H4 (cell line): ENCODE measurements at places on chromosomes 12 and 14.

DNA sequence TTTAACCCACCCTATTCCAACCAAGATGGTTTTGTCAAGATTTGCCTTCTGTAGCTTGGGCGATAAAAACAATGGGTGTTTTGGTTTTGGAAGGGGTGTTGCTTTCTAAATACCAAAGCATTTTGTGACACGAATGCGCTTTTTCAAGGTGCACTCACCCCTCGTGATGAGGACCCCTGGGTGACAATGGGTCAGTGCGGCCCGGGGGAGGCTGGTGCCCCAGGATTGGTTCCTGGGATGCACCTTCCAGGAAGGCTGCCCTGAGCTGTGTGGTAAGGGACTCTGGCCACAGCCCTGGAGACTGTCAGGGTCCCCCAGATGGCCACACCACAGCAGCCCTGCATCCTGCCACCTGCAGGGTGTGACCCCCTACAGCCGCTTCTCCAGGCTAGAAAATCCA, 180.6 kb upstream of the MYL2 start:
- no peak for DNase-seq

- peak; percentile 94 for DNase-seq
Measured at GRCh38 chr12:538731-539539, 79.2 kb downstream of the B4GALNT3 start.

GRCh38 chr14:99678198-99678597, 5.9 kb upstream of the CYP46A1 start:
- DNase-seq = no peak

DNA sequence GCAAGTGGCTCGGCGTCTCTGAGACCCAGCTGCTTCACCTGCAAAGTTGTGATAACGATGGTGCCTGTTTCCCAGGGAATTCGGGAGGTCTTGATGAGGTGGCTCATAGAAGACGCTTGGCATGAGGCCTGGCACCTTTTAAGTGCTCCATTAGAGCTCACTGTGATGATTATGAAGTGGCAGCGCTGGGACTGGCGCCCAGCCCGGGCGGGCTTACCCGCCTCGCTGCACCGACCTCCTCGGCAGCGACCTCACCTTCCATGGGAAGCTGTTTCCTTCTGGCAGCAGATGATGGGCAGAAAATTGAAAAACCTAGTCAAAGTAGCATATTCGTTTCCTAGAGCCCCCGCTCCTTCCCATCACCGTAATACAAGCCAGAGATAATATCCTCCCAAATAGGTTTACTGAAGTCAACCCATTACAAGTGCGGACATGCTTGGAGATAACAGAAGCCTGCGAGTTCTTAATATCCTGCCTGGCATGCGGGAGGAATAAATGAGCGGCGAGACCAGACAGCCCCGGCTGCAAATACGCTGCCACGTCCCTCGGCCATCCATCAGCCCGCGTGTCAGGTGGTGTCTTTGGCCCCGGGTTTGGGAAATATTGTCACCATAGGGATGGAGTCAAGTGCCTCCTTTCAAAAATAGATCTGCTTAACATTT, 35.2 kb upstream of the DLK1 start:
- DNase-seq = no peak

DNA sequence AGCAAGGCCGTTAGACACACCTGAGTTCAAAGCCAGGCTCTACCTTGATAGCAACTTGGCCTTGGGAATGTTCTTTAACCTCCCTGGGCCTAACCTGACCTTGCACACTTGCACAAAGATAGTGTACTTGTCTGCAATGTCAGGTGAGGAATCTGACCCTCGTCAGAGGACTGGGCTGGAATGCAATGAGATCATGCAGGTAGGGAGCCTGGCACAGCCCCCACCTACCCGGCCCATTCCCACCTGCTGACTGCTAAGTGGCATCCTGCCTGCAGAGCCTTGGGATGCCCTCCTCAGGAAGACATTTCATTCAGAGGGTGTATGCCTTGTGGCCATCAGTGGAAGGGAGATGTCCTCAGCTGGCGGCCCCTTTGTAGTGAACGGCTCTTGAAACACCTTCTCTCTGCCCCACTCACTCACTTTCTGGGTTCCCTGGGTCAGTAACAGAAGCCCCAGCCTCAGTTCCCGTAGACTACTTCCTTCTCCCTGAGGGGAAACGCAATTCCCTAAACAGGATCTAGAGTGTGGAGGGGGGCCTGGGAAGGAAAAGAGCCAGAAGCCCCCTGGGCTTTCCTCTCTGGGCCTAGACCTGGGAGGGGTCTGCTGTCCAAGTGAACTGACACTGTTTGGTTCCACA, 68.0 kb upstream of the DICER1 start:
- no peak for DNase-seq

- no peak for DNase-seq
Measured at GRCh38 chr12:57129321-57129842, 1.1 kb downstream of the LRP1 start.

DNA sequence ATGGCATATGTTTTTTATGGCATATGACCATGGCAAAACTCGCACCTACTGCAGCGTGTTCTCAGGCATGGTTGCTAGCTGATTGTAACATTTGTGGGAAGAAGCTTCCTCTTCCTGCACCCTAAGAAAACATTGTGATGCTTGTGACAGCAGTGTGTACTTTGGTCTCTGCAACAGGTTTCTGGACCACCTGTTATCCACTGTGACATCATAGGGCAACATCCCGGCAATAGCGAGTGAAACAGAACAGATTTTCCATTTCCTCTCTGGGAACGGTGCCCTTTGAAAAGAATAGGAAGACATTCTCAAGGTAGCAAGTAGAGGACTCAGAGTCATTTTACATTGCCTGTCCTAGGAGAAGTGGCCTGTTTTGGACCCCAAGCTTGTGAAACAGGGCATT, 135.4 kb upstream of the TRHDE start:
- no peak for DNase-seq

DNA sequence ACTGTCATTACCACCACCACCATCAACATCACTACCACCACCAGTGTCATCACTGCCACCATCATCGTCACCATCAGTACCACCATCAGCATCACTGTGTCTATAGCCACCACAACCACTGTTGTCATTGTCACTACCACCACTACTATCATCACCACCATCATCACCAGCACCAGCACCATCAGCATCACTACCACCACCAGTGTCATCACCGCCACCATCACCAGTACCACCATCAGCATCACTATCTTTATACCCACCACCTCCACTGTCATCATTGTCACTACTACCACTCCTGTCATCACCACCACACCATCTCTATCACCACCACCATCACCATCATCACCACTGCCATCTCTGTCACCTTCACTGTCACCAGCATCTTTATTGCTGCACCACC, 60.6 kb downstream of the BEGAIN start:
- DNase-seq = peak; percentile 31

DNA sequence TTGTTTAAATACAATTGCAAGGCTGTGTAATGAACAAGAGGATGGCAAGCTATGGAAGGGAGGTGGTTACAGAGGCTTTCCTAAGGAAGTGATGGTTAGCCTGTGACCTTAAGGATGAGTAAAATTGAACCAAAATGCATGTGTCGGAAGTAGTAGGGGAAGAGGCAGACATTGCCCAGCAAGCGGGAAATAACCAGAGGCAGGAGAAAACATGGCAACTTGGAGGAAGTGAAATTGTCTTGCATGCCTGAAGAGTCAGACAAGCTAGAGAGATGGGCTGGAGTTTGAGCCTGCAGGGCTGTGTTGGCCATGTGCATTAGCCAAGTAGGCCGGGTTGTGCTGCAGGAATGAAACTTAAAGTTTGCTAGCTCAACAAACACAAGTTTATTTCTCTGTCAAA, 96.2 kb downstream of the BTG1 start:
- DNase-seq = no peak

DNA sequence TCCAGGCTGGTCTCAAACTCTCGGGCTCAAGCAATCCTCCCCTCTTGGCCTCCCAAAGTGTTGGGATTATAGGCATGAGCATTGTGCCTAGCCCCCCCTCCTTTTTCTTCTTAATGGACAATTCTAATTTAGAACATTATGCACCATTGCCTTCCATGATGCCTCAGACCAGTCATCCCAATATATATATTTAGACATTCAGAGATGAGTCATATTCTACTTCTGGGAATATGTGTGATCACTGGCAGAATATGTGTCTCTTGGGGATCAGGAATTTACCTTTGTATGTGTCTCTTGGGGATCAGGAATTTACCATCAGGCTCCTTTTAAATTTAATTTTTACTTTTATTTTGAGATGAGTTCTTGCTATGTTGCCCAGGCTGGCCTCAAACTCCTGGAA, 7.5 kb upstream of the CCDC177 start:
- no peak for DNase-seq

- DNase-seq = no peak
Measured at GRCh38 chr12:122523846-122524718, 2.7 kb downstream of the RSRC2 start.

GRCh38 chr12:131752451-131752850, 41.6 kb downstream of the SFSWAP start:
- no peak for DNase-seq

- DNase-seq = no peak
Measured at GRCh38 chr12:48022180-48022521, 17.9 kb upstream of the COL2A1 start.
